ENCODE measurements at places on chromosomes 2 and 18.

DNA sequence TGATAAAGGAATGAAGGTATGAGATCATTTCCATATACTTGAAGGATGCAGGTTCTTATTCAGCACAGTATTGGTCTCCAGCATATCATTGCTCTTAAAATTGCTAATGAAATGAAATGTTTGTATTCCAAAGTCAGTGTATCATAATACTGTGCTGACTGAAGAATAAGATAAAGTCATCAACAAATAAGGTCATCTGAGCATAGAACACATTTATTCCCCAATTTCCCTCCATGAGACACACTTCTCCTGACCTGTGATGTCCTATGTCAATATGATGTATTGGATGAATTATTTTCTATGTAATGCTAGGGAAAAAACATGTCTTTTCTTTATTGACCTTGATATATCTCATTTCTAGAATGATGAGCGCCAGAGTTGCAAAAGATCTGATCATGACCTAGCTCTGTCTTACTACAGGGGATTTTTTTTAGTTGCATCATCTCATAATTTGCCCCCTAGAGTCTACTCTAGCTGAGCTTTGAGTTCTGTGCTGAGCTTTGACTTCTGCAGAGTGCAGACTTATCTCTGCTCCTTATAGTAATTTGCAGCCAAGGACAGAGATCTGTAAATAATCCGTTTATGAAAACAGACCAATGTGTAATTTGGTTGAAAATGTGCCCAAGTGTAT lies 859.8 kb downstream of the TRIB2 start:
- DNase-seq, result no peak

- no peak for DNase-seq
Observed at GRCh38 chr2:220148471-220149248, 521.2 kb downstream of the SLC4A3 start.

GRCh38 chr2:72515696-72516095 lies 310.1 kb downstream of the EXOC6B start:
- no peak for DNase-seq

DNA sequence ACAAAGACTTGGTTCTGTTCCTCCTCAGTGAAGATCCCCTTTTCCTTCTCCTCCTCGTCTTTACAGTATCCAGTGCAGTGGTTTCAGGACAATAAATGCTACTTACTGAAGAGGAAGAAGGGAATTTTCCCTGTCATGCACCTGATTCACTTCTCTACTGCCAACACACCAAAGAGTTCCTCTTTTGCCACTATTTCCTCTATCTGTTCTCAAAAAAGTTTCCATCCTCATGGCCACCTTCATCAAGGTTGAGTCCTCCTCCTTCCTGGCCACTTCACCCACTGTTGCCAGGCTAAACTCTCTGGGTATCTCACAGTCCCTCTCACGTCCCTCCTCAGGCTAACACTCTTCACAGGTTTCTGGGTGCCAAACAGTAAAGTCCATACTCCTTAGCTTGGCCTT lies 41.7 kb downstream of the PLEKHM3 start:
- DNase-seq, result no peak

DNA sequence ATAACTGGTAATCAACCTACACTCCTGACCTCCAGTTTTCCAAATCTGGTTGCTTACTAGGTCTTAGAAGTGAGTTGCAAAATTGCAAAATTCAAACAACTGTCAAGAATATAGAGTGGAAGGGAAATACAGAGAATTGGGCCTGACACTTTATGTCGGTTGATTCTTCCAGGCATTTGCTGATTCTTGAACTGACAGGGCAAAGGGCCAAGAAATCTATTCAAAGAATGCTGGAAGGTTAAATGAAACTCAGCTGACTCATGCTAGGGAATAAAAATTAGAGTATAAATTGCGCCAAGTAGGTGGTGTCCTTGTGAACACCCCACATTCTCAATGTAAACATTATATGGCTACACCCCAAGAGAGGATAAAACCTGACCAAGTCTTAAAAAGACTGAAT lies 21.5 kb upstream of the ZSCAN30 start:
- peak; percentile 31 for DNase-seq

GRCh38 chr18:75199327-75199726 lies 9.6 kb downstream of the PTGR3 start:
- DNase-seq, result no peak

GRCh38 chr2:151796774-151797173 lies 31.4 kb downstream of the ARL5A start:
- DNase-seq, result no peak

GRCh38 chr2:143128681-143129580 lies at the start of gene ARHGAP15:
Gene ARHGAP15 (plus strand): TSS chr2:143129419.
- no peak for DNase-seq

DNA sequence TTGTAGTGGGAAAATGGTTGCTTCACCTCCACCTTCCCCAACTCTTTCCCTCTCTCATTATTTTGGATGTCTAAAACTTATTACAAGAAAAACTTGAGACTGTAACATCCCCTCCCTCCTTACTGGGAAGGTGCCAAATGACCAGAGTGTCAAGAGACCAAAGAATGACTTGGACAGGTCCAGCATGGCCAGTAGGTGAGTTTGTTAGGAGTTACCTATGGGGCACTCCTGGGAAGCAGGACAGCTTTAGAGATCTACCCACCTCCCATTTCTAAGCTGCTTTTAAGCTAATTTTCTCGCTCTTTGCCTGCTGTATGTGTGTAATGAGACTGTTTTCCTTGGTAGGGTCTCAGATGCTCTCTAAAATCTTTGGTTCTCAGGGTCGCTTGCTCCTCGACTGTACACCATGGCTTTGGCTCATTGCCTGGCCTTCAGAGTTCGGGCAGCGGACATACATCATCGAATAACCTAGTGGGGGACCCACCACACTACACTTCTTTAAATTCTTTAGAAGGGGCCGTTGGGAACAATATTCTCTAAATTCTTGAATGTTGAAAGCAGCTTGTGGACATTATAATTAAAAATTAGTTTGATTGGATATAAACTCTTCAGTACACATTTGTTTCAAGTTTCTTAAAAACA lies 45.2 kb downstream of the SLC30A6 start:
- DNase-seq, result no peak

- DNase-seq, result no peak
Observed at GRCh38 chr2:73174941-73175662, 27.3 kb upstream of the NOTO start.

DNA sequence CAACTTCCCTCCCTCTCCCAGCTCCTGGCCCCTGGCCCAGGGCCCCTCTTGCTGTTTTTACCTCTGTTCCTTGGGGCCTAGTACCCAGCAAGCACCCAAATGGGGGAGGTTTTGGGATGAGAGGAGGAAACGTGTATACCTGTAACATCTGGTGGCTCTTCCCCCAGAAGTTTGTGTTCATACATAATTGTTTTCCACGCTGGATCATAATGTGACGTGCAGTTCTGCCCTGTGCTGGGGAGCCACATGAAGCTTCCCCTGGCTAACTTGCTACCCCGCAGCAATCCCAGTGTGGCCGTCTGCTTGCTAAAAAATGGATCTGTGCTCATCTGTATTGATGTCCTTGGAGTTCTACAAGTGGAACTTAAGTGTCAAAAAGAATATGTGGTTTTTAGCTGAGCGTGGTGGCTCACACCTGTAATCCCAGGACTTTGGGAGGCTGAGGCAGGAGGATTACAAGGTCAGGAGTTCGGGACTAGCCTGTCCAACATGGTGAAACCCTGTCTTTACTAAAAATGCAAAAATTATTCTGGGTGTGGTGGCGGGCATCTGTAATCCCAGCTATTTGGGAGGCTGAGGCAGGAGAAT lies 36.5 kb downstream of the ANO7 start:
- DNase-seq, result no peak

GRCh38 chr2:112032224-112032586 lies 22.9 kb upstream of the TMEM87B start:
- no peak for DNase-seq

DNA sequence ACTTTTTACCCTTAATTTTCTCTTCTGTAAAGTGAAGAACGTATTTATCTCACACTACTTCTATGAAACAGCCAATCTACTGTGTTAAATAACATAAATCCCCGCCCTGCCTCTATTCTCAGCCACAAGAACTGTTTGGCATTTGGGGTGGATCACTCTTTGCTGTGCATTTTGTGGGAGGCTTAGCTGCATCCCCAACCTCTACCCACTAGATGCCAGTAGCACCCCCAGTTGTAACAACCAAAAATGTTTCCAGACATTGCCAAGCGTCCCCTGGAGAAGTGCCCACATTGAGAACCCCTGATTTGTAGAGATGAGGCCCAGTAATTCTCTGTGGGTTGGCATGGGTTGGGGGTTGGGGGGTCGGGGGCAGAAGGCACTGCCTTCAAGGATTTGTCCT lies 94.7 kb upstream of the BOD1L2 start:
- peak; percentile 60 for DNase-seq

DNA sequence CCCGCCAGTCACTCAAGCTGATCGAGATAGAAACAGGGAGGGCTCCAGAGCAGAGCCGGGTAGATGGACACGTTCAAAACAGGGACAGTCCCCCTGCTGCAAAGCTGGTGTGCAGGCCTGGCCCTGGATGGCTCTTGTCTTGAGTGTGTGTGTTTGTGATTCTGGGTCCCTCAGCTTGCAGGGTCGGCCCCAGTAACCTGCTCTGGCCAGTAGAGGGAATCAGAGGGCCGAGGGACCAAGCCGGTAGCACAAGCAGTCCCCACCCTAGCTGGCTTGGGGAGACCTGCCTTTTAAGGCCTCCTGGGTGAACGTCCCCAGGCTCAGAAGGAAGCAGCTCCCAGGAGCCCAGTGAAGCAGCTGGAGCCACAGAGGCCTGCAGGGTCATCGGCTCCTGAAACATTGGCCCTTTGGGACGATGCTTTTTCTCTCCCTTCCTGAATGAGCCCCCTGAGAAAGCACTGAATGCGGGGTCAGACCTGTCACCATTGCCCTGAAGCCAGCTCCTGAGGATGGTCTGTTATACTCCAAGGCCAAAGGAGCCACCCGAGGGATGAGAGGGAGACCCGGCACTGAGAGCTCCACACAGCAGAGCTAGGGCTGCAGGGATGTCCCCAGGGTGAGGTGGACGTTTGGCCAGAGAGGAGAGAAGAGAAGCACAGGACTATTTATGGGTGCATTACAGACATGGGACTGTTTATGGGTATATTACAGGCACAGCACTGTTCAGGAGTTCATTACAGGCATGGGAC lies 15.4 kb upstream of the MLPH start:
- DNase-seq, result peak; percentile 83

GRCh38 chr2:63631501-63631900 lies 42.7 kb downstream of the MDH1 start:
- DNase-seq, result no peak

DNA sequence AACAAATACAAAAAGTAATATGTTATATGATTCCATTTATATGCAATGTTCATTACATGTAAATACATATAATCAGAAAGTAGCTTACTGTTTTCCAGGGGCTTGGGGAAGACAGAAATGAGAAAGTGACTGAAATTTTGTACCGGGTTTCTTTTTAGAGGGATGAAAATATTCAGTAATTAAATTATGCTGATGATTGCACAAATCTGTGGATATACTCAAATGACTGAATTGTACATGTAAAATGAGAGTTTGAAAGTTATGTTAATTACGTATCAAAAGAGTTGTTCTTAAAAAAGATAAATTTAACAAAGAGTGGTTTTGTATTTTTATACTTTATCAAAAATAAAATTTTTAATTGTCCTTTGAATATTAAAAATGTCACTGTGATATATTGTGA lies 856.3 kb downstream of the DSC3 start:
- no peak for DNase-seq

GRCh38 chr18:23567671-23568070 lies 18.6 kb downstream of the NPC1 start:
- DNase-seq, result no peak

GRCh38 chr2:82790206-82791021 lies 1668.7 kb downstream of the SUCLG1 start:
- peak; percentile 51 for DNase-seq

- no peak for DNase-seq
Observed at GRCh38 chr18:3525870-3526420, 76.0 kb downstream of the TGIF1 start.

- no peak for DNase-seq
Observed at GRCh38 chr2:109601783-109602182, 12.0 kb downstream of the SEPTIN10 start.

DNA sequence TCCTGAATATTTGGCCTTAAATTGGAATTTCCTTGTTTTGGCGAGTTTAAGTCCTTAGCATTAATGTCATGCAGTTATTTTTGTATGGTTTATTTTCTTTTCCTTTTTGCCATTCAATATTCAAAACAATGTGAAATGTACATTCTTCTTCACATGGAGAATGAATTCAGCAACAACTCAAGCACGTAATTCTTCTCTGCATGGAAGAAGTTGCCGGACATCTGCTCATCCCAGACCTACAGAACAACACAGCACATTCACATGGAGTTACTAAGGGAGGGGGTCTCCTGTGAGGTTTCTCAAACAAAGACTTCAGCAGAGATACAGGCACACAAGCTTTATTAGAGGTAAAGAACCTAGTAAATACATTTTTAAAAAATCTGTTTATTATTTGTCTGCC lies 236.8 kb downstream of the SATB2 start:
- no peak for DNase-seq

GRCh38 chr18:37266290-37266689 lies 299.3 kb downstream of the CELF4 start:
- DNase-seq, result no peak

- no peak for DNase-seq
Observed at GRCh38 chr2:223771475-223771874, 65.9 kb downstream of the AP1S3 start.

Data from HT-29 (cell line).